ENCODE measurements at places on chromosomes 16 and 17. TPM values are rescaled to one million over a fixed set of nuclear protein-coding genes. Genes with fewer than 3 reads are reported as not detected.

Gene KRT9
- total RNA-seq = not detected

Gene EVPL
- total RNA-seq = 14.4 TPM

Gene TMEM204
- 0.10 TPM for total RNA-seq

Gene AMDHD2
- 31.4 TPM for total RNA-seq

Gene FOXK2
- total RNA-seq = 35.5 TPM
